ENCODE measurements at places on chromosomes 4 and X.

- no peak for DNase-seq
Observed at GRCh38 chr4:101269682-101270081, 77.6 kb downstream of the PPP3CA start.

GRCh38 chr4:7753931-7754465 lies 185.7 kb downstream of the AFAP1 start:
- no peak for DNase-seq

- no peak for DNase-seq
Observed at GRCh38 chrX:127037159-127037558, 217.6 kb downstream of the PRR32 start.

GRCh38 chr4:40462326-40462725 lies 127.2 kb downstream of the CHRNA9 start:
- no peak for DNase-seq

DNA sequence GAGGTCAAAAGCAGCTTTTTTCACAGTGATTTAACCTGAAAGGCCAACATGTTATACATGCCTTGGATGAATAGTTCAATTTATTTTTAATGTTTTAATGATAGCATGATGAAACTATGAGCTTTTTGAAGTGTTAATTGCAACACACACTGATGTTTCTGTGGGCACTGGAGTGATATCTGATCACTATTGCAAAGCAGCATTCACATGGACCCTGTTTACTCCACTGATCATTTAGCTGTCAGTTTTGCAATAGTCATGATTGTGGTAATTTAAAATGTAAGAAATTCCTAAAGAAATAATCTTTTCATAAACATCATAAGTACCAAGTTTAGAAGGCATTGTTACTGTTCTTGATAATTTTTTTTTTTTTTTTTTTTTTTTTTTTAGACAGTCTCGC lies 74.1 kb downstream of the ARSJ start:
- DNase-seq, result no peak
